ENCODE measurements at places on chromosomes 2 and 18. TPM values are rescaled to one million over a fixed set of nuclear protein-coding genes. Genes with fewer than 3 reads are reported as not detected.

- no peak for DNase-seq
These were observed 135.5 kb downstream of the NAPG start for GRCh38 chr18:10661317-10661716.

The CFC1 gene
- polyA plus RNA-seq = not detected

GRCh38 chr2:15814946-15815345, 125.4 kb upstream of the MYCN start:
- no peak for DNase-seq

DNA sequence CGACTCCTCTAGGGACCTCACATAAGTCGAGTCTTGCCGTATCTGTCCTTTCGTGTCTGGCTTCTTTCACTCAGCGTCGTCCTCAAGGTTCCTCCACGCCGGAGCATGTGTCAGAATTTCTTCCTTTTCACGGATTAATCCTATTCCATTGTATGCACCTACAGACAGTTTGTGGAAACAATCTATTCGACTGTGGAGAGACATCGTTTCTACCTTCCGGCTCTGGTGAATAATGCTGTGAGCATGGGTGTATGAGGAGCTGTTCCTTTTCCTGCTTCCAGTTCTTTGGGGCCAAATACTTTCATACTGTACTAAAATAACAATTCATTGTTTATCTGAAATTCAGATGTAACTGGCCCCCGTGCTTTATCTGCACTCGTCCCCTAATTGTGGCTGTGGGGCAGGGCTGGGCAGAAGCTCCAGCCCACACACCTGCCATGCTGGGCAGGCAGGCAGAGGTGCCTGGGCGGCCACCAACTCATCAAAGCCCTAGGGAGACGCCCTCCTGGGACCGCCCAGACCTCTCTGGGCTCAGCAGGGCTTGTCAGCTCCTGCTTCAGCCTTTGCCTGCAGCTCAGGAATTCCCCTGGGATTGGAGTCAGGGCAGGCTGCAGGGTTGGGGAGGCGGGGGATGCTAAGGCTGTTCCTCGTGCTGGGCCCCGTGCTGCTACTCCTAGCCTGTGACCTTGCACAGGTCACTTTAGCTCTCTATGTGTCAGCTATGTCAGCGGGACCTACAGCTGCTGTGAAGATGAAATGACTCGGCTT, 14.5 kb downstream of the GPC1 start:
- DNase-seq = no peak

GRCh38 chr2:189298038-189298437, 118.5 kb upstream of the COL5A2 start:
- no peak for DNase-seq

DNA sequence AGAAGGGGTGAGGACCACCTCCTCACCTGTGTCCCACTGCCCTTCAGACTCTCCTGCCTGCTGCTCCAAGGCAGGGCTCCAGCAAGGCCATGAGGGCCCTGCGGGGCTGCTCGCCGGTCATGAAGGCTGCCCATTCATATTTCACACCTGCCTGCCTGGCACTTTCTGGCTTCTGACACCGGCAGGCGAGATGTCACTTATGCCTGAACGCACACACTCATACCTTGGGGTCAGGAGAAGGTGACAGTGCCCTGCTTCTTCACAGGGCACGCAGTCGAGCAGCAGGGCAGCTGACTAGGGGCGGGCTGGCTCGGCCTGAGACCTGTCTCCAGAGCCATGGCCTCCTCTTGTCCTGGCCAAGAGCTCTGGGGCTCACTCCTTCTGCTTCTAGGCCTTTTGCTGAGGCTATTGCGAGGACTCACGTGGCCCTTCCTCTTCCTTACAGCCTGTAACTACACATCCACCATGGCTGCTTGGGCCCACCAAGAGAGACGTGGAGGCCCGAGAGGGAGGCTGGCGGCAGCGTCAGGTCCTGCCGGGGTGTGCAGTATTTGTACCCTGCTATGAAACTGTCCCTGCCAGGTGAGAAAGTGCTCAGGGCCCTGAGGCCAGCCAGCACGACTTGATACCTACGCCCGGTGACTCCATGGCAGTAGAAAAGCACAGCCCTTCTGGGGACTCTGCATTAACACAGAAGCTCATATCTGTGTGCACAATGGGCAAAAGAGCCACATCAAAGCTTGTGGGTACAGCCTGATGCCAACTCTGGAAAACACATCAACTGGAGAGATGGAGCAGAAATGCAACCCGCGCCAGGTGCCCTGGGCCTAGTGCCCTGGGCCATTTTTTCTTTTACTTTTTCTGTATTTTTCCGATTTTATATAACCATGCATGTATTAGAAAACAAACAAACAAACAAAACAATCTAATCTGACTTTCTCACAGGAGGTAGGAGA, 30.6 kb downstream of the HS6ST1 start:
- no peak for DNase-seq

The ANKRD53 gene
- polyA plus RNA-seq = not detected

The OTOS gene
- not detected for polyA plus RNA-seq

DNA sequence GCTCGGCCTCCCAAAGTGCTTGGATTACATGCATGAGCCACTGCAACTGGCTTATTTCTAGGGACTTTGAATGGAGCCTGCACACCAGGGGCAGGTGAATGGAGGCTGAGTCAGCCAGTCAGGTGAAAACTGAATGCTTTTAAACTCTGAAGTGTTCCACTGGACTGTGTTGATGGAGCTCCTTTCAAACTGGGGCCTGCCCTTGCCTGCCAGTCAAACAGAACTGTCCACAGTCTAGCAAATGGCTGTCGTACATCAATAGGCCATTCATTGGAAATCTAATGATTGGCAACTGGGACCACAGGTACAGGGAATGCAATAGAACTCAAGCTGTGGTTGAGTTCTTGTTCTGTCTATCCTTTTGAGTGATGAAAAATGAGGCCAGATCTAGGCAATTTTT, 966 bp upstream of the NOSTRIN start:
- no peak for DNase-seq

The FRZB gene
- polyA plus RNA-seq = not detected

The LINC00305 gene
- polyA plus RNA-seq = not detected

The SIX3 gene
- polyA plus RNA-seq = 0.73 TPM

GRCh38 chr18:77065221-77065981, 67.2 kb downstream of the MBP start:
- peak; percentile 87 for DNase-seq

The SPP2 gene
- not detected for polyA plus RNA-seq

- no peak for DNase-seq
These were observed 12.7 kb downstream of the COL3A1 start for GRCh38 chr2:188986839-188987238.

DNA sequence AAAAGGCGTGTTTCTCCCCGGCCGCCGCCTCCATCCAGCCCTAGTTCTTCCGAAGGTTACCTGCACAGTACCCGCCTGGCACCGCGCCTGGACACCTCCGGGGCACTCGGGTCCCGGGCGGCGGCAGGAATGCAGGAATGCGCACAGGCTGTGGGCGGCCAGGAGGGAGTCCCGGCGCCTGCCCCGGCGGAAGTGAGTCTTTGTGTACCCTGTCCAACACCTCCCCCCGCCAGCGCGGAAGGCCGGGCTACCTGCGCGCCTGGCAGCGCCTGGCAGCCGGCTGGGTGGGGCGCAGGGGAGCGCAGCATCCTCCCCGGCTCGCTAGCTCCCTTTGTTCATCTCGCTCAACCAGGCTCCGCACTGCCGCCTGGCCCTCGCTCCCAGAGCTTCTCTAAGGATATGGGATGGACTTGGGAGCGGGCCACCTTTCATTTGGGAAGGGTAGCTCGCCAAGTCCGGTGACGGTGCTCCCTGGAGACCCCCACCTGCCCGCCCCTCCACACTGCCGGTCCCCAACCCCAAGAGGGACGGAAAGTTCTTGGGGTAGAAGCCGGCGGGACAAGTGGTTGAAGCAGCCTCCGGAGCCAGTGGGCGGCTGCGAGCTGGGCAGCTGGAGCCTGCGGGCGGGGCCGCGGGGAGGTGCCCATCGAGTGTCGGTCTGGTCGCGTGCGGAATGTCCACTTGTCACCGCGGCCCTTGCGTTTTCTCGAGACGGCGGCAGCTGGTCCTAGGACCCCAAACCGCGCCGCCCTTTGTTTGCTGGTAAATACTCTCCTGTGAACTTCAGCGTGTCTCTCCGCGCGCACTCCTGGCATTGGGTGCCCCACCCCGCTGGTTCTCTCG, 1.2 kb upstream of the ST6GAL2 start:
- peak; percentile 34 for DNase-seq

DNA sequence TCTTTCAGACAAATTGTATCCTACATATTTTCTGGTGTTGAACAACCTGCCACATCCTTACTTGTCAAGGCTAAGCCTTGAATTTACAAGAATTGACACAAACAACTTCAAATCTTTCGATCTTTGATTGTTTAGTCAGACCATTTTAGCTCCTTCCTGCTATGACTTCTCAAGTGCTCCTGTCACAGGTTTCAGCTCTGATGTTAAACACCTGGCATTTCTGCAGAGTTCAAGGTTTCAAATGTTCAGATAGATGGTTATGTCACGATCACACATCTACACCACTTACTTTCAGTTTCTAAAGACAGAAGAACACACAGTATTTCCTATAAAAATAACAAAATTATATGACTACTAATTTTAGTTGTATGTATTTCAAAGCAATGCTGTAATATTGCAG, 84.0 kb downstream of the RND3 start:
- no peak for DNase-seq

The SNTG2 gene
- not detected for polyA plus RNA-seq

The REG3G gene
- not detected for polyA plus RNA-seq

DNA sequence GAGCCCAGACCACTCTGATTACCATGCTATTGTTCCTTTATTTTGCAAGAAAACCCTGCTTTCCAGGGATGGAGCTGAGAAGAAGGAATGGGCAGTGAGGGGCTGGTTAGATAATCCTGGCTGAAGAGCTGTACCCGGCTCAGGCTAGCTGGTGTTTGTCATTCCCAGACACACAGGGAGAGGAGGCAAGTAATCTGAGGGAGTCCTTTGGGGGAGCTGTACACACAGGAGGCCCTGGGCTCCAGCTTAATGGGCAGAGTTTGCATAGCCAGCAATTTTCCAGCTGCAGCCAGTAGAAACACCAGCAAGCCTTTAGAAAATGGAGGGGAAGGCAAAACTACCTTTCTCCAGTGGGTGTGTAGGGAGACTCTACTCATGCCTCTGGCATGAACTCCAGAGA, 259.3 kb downstream of the SOX11 start:
- no peak for DNase-seq

The ABCG8 gene
- not detected for polyA plus RNA-seq

The LAMA3 gene
- 19.4 TPM for polyA plus RNA-seq

The DTNA gene
- polyA plus RNA-seq = 0.12 TPM

The FAM210A gene
- polyA plus RNA-seq = 17.9 TPM

The RNF125 gene
- 0.18 TPM for polyA plus RNA-seq

GRCh38 chr2:172307800-172308199, 119.6 kb upstream of the ITGA6 start:
- DNase-seq = no peak

DNA sequence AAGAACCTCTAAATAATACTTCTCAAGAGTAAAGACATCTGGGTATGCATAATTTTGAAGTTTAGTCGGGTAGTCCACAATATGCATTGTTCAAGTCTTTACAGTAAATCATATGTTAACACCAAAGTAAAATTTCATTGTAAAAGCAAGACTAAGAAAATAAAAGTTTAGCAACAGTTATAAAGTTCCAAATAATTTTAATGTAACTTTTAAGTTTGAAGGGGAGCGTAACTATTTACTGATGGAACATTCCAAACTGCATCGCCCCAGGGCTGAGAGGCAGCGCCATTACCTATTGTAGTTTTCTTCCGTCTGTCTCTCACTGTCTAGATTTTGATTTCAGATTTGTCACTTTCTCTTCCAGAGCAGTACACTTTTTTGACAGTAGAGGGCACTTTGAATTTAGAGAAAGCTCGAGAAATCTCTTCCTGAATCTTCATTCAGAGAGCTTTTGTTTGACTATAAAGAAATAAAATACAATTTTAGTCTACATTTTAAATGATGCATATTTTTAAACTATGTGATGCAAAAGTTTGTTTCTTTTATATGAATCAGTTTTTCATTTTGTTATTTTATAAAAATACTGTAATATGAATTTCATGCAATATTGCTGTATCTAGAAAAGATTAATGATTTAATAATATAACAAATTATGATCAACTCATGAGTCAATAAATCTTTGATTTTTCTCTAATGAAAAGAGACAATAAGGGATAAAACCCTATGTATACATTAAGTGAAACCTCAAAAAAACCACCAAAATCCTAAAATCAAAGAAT, 389.8 kb downstream of the FIGN start:
- peak; percentile 76 for DNase-seq

The BOLL gene
- not detected for polyA plus RNA-seq

- peak; percentile 94 for DNase-seq
These were observed 60.8 kb downstream of the EFEMP1 start for GRCh38 chr2:55862673-55863390.

- peak; percentile 77 for DNase-seq
These were observed 75.5 kb upstream of the ZNF532 start for GRCh38 chr18:58788971-58789875.

The CEP192 gene
- polyA plus RNA-seq = 9.1 TPM

DNA sequence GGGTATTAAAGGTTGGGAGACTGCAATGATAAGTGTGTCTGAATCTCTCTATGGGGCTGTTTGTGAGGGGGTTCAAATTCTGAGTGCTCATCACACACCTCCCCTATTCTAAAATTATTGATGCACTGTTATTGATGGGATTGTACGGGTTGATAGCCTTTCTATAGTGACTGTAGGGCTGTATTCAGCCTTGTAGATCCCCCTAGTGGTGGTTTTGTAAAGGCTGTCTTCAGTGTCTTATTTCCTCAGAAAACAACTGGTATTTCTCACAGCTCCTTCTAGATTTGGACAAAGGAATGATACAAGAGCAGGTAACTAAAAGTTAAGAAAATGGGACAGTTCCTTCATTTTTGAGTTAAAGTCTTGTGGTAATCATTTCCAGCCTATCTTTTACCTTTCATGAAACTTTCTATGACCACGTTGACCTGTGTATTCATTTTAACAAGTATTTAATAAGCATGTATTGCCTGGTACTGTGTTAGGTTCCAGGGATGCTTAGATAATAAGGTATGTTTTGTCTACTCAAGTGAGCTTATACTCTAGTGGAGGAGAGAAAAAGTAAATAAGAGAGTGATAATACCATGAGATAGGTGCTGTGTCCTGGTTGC, 21.2 kb downstream of the SMAD4 start:
- DNase-seq = peak; percentile 4

GRCh38 chr18:63422864-63423304, 608 bp upstream of the VPS4B start:
- peak; percentile 3 for DNase-seq

- no peak for DNase-seq
These were observed 179.9 kb upstream of the NCKAP5 start for GRCh38 chr2:133748007-133748700.
